ENCODE measurements at places on chromosomes 4 and X.
A peak's percentile ranks its signal among the peaks of the same experiment; 100 is the strongest.

- no peak for DNase-seq
Observed at GRCh38 chr4:80322716-80323115, 12.8 kb upstream of the CFAP299 start.

GRCh38 chrX:20309806-20310205 is 43.1 kb upstream of the RPS6KA3 start:
- no peak for DNase-seq

DNA sequence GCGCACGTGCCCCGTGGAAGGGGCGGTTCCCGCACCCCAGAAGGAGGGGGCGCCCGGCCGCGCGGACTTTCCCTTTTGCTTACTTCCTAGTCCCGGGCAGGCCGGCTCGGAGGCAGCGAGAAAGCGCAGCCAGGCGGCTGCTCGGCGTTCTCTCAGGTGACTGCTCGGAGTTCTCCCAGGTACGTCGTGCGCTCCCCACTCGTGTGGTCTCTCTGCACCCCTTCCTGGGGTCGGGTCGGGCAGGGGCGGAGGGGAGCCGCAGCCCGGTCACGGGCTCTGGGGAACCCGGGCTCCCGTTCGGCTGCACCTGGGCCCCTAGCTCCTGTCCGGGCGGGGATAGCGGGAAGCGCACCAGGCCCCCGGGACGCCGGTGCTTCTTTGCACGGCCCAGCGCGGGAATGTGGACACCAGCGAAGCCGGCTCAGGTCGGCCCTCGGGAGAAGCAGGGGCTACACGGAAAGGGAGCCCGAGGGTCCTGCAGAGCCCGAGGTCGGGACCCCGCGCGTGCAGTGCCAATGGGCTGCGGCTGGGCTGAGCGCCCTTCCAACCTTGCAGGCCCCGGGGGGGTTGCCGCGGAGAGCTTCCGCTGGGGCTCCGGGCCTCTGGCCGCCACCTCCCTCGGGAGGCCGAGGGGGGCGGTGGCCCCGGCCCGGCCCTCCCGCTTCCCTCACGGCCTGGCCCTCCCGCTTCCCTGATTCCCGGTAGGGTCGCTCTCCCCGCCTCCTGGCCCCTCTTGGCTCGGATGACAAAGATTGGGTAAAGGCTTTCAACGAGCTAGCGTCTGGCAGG is at the start of gene TLR2:
Gene TLR2, plus strand, starts transcription at position 99 of the 789 bp plus-strand sequence. CDS start 18,628 bp downstream, outside the sequence.
- no peak for DNase-seq

DNA sequence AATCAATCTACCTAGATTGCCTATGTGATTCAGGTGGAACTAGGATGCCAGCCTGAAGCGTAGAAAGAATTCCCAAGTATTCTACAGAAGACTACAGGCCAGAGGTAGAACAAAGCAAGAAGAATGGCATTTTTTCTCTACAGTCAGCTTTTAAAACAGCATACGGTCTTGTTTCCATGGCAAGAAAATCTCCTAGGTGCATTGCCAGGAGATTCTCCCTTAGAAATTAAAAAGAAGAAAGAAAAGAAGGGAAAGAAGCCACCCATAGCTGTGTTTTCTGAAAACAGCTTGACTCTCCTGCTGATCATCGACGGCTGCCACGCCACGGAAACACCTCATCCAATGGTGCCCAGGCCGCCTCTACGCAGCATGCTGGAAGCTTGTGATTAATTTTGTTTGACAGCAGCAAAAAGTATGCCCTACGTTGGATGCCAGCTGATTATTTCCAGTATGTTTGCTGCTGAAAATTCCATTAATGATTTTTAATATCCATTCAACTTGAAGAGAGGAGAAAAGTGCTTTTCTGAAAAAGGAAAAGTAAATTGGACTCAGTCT is 24.1 kb downstream of the ANK2 start:
- DNase-seq = no peak

DNA sequence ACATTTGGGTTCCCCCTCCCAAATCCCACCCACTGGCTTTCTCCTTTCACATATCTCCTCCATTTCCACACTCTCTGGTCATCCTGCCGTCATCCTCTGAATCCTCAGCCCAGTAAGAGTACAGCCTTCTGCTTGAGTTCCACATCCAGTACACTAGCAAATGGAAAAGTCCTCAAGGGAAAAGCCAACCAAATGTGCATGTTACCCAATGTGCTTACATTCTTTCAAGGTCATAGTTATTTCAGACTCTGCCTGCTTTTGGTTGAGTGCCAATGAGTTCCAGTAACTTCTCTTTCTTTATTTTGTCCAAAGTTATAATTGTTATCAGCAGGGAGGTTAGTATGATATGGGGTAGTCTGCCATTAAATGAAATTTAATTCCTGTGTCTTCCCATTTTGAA is 78.1 kb downstream of the SRPX start:
- no peak for DNase-seq

DNA sequence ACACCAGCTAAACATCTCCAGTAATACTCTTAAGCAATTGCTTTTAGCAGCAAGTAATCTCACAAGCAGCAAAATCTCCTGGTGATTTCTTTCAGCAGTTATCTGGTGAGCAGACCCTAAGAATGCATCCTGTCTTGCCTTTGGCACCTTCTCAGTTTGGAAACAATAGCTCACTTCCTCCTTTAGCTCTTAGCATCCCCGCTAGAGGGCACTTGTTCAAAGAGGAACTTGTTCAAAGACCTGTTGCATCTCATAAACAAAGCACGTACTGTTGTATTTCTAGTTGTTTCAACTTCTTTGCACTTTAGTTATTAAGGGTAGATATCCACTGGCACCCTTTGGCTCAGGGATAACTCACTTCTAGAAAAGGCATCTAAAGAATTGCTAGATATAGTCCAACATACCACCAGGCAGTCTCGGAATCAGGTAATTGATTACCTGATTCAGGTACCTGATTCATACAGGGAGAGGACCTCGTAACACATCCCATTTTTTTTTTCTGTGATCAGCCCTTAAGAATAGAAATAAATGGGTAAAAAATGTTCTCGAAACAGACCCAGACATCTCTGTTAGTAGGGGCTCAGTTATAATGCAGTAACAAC is 81.9 kb upstream of the QRFPR start:
- DNase-seq = peak; percentile 44

DNA sequence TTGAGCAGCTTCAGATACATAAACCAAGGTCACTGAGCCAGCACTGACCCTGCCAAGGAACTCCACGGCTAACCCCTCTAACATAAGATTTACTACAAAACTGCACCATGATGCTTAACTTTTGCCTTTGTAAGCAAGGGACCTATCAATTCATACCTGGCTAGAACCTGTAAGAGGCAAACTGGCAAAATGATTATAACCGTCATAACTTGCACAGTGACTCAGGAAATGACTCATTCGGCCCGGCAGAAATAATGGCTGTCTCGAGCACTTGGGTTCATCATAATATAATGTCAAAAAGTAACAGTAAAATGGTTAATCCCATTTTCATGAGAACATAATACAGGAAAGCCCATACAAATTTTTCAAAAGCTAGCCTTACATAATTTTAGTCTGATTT is 17.2 kb downstream of the RASGEF1B start:
- DNase-seq = no peak

GRCh38 chrX:22134681-22135080 is 102.6 kb downstream of the PHEX start:
- no peak for DNase-seq

DNA sequence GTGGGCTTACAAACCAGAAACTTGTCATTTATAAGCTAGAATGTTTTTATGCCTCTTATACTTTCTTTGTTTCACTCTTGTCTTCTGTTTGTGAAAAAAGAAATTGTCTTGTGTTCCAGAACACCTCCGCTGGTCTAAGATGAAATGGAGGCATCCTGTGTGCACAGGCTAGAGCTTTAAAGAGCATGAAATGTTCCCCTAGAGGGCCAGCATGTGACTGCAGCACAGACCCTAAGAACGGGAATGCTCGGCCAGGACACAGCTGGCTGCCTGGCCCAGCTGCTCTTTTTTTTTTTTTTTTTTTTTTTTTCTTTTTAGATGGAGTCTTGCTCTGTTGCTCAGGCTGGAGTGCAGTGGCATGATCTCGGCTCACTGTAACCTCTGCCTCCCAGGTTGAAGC is 33.6 kb downstream of the SETD7 start:
- no peak for DNase-seq

DNA sequence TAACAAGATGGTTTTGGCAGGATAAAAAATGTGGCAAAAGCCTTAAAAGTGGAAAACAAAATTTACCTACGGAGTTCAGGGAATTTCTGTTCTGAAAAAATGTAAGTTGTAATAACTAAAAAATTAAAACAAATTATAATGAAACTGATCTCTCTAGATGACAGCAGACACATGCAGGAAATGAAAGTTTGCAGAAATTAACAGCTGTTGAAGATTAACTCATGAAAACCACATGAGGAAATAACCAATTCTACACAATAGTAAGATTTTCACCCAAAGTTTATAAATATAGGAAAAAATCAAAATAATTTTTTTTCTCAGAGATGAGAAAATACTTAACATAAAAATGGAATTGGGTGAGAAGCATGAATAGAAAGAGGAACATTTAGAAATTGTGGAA is 47.5 kb upstream of the UGT2B15 start:
- no peak for DNase-seq

Data from GDM1 (cell line).